Endothelial cell (in vitro differentiated cells): ENCODE measurements at places on chromosomes 5 and 9. TPM values are rescaled to one million over a fixed set of nuclear protein-coding genes. Genes with fewer than 3 reads are reported as not detected.

DNA sequence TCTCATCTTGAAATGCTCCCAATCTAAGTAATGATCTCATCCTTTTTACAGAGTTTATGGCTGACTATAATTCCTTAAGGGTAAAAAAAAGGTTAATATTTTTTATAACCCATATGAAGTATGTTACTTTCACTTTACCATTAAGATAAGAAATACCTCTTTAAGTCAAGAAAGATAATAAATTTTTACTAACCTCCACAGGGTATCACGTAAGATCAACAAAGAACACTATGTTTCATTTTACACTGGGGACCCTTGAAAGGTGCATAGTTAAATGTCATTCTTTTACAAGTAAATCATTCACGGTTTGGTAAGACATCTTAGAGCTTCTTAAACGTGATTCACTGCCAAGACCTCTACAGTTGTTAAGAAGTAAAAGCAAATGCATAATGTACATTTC is 472.7 kb upstream of the CDH9 start:
- DNase-seq = no peak

GRCh38 chr9:16535555-16535954 is 334.9 kb downstream of the BNC2 start:
- no peak for DNase-seq

DNA sequence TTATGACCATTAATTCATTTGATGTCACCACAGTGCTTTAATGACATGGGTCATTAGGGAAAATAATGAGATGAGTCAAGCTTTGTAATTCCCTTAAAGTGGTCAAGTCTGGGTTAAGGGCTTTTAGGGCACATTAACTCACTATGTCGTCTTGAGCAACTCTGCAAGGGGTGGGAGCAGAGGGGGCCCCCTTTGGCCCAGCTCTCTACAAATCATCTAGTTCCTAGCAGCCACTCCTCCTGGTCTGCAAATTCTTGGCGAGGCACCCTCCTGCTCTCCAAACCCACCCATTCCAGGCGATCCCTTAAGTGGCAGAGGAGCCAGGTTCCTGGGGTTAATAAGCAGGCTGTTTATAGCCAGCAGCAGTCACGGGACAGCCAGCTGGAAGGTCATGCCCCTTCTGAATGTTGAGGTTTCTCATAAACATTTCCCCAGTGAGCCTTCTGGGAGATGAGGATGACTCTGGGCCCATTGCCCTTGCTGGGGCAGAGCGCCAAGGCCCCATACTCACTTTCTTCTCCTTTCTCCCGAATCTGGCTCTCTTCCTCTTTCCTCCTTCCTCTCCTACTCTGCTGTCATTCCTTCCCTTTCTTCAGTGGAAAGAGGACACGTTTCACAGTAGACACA is 14.3 kb upstream of the GPX3 start:
- no peak for DNase-seq

GRCh38 chr5:36444582-36445418 is 143.1 kb upstream of the RANBP3L start:
- DNase-seq = no peak

Gene SUSD3
- total RNA-seq = 1.2 TPM

Gene HK3
- 0.51 TPM for total RNA-seq
